ENCODE measurements at places on chromosomes 3 and 15. TPM values are rescaled to one million over a fixed set of nuclear protein-coding genes. Genes with fewer than 3 reads are reported as not detected.

- DNase-seq = no peak
Measured at GRCh38 chr3:194497799-194498575, 11.2 kb upstream of the ATP13A3 start.

DNA sequence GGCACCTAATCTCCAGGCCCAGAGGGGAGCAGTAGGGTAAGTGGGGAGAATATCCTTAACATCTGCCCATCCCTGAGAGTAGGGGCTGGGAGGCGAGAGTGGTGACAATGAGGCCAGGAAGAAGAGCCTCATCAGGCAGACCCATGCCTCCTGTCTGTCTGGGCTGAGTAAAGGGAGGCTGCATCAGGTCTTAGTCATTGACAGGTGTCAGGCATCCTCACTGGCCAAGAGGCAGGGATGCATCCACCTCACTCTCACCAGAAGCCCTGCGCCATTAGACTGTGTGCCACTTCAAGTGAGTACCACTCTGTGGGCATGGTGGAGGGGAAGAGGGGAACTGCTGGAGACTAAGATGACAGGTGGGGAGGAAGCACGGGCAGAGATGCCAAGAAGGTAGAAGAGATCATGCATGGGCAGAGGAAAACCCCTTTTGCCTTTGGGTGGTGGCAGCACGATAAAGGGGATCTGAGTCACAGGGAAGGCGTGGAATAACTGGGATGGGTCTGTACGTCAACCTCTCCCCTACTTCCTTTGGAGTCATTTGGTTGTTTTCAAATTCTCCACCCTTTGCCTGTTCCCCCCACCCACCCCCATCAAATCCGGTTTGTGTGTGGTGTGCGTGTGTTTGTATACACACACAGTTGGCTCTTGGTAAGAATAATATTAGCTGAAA, 14.1 kb downstream of the ANAPC13 start:
- DNase-seq = no peak

CCDC9B gene
- total RNA-seq = 27.8 TPM

DNA sequence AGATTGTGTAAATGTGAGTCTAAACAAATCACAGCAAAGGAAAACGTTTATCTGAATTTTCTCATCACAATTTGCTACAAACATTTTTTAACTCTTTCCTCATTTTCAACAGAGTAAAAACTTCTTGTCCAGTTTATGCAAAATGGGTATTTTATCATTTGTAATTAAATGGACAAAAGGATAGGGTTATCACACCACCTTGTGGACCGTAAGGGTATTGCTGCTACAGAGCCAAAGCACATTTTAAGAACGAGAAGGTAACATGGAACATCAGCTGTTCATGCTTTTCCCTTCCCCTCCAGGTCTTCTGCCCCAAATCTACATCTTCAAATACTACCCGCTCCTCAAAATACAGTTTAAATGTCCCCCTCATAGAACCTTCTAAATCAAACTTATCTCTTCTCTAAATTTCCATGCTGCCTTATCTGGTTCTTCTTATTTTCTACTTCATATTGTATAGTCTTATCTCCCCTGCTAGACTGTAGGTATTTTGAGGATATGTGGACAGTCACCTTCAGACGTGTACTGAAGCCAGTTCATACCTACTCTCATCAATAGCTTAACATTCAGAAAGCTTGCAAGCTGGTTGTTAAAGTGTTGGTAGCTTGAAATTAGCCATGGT, 12.8 kb upstream of the SETMAR start:
- no peak for DNase-seq
